Chondrocyte (in vitro differentiated cells): ENCODE measurements at places on chromosomes 4 and X. TPM values are rescaled to one million over a fixed set of nuclear protein-coding genes. Genes with fewer than 3 reads are reported as not detected.

The TRIM61 gene
- total RNA-seq = 0.20 to 0.79 TPM in 2 of 3 replicates, not detected in the other

The LONRF3 gene
- 0.07 to 0.10 TPM in 2 of 3 replicates, not detected in the other for total RNA-seq

The IL3RA gene
- 0.23 to 0.47 TPM in 2 of 3 replicates, not detected in the other for total RNA-seq

The TIGD2 gene
- 4.3 to 5.2 TPM (median 5.1 TPM) in 3 replicates for total RNA-seq

The SERPINA7 gene
- not detected in 3 replicates for total RNA-seq

The CXCR3 gene
- total RNA-seq = not detected in 3 replicates

The MGARP gene
- 2.6 to 3.5 TPM (median 3.4 TPM) in 3 replicates for total RNA-seq

The SSX3 gene
- not detected in 3 replicates for total RNA-seq

The MAPK10 gene
- total RNA-seq = 14.1 to 75.6 TPM (median 14.4 TPM) in 3 replicates

The NPY1R gene
- total RNA-seq = 0.22 TPM in 2 of 3 replicates, not detected in the other

DNA sequence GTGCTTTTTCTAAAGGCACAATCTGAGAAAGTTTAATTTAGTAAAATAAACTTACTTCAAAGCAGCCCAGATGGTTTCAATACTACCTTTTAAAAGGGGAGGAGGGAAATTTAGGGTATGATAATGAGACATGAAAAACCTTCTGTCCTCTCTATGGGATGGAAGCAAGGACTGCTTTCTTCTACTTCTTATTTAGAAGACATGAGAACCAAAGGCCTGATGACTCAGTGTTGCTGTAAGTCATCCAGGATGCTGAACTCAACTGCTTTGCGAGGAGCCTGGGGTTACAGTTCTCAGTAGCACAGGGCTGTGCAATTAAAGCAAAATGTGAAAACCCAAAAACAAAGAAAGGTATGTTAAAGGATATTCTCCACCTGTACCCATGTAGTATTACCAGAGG is 140.8 kb upstream of the EDNRA start:
- no peak for DNase-seq

DNA sequence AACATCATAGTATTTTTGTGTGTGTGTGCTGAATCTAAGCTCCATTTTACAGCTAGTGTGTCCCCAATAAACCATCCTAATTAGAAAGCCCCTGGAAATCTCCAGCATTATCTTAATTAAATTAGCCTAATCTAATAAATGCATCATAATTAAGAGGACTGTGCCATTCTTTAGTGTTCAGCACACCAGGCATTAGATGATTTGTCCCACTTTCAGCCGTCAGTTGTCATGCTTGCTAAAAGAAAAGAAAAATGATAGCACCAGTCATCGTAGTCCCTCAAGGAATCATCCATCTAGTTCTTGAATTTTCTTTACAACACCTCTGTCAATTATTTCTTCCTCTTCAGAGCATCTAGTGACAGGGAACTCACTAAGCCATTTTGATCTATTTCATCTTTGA is 155.9 kb downstream of the PALLD start:
- no peak for DNase-seq

DNA sequence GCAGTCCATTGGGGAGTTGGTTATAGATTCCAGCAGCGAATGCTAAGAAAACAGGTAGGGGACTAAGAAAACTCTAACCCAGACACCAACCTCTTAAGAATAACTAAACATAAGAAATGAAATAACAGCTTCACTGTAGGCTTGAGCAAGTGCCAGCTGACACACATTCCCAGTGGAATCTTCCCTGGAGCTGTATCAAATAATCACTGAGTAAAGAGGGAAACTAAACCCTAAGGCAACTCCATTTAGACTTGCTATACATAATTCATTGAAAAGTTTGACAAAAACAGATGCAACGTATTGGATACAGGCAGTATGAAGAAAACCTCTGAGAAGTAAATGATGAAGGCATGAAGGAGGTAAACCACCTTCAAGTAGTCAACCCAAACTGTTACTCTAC is 293.5 kb downstream of the OPHN1 start:
- DNase-seq = no peak

DNA sequence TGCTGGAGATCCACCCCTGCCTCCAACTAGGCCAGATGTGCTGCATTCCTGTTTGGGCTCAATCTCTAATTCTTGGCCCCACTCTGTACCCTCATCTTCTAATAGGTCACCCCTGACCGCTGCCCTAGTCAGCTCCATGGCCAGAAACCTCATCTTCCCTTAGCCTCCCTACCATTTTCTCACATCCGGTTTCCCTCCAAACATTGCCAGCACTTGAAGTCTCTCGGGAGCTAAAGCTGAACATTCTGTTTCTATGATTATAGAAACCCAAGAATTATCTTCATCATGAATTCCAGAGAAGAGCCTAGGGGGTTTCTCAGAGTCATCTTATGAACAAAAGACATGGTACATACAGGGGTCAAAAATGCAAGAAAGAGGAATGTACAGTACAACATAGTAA is 179.7 kb downstream of the AMELX start:
- DNase-seq = no peak

- DNase-seq = no peak
Observed at GRCh38 chr4:172356016-172356415, 542.8 kb downstream of the GALNTL6 start.

DNA sequence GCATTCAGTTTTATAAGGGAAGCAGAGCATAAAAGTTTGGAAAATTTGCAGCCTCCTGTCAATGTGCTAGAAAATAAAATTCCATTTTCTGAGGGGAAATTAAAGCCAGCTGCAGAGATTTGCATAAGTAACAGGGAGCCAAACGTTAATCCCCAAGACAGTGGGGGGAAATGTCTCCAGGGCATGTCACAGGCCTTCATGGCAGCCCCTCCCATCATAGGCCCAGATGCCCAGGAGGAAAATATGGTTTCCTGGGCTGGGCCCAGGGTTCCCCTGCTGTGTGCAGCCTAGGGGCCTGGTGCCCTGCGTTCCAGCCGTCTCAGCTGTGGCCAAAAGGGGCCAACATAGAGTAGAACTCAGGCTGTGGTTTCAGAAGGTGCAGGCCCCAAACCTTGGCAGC is 9.3 kb downstream of the RNF4 start:
- no peak for DNase-seq

DNA sequence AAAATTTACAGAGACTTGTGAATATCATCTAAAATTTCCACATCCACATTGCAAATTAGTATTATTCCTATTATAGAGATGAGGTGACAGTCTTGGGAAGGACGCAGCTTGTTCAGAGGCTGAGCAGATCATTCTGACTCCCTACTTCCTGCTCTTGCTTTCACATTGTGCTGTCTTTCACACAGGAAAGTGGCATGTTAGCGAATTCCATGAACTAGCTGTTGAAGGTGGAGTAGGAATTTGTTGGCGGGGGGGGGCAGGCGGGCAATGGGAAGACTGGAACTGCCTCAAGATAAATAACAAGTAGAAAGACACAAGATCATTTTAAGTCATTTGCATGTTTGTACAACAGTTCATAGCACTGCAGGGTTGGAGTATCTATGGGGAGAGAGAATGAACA is 2.3 kb downstream of the PF4V1 start:
- DNase-seq = no peak

DNA sequence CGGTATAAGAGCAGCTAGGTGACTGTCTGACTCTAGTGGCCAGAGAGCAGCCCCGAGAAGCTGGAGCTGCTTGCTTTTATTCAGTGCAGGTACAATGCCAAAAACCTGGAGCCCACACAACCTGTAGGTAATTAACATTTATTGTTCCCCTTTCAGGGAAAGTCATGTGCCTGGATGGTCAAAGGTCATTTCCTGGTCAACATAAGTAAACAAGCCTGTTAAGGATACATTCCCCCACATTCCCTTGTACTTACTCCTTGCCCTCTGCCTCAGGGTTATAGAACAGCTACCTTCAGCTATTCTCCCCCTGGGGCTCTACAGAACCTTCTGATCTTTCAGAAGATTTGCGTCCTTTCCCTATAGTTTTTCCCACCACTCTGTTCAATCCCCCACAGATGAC is 253.4 kb downstream of the TMA16 start:
- DNase-seq = no peak

DNA sequence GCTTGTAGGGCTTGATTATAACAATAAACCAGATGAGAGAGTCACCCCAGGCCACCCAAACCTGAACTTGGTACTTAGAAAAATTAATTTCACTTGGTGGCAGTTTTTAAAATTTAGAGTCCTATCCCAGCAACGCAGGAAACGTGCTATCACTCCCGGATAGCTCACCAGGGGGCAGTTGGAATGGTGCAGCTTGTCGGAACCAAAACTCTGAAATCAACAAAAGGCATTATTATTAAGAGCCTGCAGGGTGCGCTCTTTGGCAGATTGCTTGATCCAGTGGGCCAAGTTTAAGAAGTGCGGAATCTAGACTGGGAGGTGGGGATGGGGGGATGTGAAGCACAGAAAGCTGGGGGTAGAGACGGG is 2.4 kb downstream of the FRAS1 start:
- DNase-seq = no peak

- no peak for DNase-seq
Observed at GRCh38 chrX:136711147-136711546, 63.2 kb downstream of the CD40LG start.

GRCh38 chr4:1246901-1247863 is 1.7 kb downstream of the CTBP1 start:
- peak; percentile 87 for DNase-seq

DNA sequence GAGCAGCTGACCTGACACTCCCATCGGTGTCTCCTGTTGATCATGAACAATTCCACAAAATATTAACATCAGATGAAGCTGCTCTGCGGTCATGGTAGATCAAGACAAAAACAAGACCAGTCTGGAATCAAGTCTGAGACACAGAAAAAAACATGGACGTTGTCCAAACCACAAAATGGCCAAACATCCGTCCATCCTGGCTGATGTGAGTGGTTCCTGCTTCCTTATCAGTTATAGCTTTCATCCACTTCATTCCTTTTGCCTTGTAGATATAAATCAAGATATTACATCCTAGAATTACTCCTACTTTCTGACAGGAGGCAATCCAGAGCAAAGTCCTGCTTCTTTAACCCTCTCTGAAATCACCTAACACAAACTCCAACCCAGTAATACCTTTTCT is 28.8 kb upstream of the PCSK1N start:
- DNase-seq = no peak
